ENCODE measurements at places on chromosomes 11 and 22.

DNA sequence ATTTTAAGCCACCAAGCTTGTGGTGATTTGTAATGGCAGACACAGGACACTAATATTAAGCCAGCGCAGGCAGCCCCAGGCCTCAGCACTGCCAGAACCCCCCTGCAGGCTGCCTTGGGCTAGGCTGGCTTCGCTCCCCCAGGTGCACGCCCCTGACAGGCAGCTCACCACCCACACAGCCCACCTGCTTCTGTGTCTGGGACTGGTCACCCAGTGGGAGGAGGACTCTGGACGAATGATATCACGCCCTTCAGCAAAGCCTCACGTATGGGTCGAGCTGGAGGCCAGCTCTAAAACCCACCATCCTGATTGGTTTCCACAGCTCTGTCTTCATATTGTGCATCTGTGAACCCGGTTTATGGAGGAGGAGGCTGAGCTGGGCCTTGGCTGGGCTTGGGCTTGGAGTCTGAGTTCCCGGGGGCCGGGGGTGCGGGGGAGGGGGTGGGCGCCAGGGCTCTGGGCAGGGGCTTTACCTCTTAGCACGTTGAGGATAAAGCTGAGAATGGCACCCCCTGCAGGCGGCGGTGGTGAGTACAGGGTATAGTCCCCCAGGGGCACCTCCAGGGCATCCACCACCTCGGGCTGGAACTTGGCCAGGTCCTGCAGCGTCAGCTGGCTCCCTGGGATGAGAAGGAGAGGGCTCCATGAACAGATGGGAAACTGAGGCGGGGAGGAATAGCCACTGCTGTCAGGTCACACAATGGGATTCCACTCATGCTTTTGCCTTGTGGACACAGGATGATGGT lies 13.8 kb downstream of the GGT5 start:
- peak; percentile 48 for DNase-seq

GRCh38 chr22:30183861-30184278 lies 62.7 kb downstream of the LIF start:
- no peak for DNase-seq

DNA sequence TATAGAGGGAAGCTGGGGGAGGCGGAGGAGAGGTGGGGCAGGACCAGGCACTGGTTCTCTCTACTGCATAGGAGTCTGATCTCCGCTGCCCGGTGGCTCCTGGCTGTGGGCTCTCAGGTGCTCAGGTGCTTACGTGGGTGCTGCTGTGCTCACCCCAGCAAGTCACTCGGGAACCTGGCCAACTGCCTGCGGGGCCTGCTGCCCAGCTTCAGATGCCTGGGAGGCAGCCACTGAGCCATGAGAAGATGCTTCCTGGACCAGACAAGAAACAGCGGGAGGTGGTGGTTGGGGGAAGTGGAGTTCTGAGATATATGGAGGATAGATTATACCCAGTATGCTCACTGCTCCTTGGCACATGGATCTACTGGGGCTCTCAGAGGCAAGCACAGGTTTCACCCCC lies 1303.4 kb downstream of the TBC1D22A start:
- DNase-seq = no peak

- no peak for DNase-seq
Observed at GRCh38 chr11:44764583-44764982, 37.8 kb downstream of the TSPAN18 start.

- no peak for DNase-seq
Observed at GRCh38 chr11:2825889-2826678, 59.5 kb downstream of the CDKN1C start.

- no peak for DNase-seq
Observed at GRCh38 chr11:117909611-117910382, 19.4 kb downstream of the TMPRSS13 start.

DNA sequence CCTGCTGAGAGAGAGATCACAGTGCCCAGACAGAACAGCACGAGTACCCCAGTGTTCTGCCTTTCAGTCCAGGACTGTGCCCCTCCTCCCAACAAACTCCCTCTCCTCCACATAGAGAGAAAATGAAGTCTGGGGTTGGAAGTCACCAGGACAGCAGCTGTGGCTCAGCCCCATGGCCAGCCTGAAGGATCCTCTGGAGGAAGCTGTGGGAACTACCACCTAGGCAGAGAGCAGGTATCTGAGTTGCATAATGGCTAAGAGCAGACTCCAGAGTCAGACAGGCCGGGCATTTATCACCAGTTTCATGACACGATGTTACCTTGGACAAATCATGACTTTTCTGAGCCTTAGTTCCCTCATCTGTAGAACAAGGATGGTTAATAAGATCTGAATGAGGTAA lies 61.2 kb upstream of the RRAS2 start:
- no peak for DNase-seq

DNA sequence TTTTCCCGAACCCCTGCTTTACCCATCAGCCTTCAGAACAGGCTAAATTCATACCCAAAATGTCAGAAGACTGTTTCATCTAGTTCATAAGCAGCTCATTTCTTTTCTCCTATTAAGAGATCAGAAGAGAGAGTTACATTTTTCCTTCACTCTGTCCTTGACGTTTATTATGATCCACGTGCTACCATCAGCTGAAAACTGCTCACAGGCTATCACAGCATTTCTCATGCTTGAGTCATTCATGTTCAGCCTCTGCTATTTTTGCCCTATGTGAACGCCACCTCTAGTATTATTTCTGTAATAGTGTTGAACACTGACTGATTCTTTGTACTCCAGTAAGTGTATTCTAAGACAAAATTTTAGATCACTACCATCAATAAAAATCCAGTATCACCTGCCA lies 51.9 kb downstream of the SLC1A2 start:
- DNase-seq = no peak

GRCh38 chr22:20354238-20354975 lies 34.5 kb upstream of the DGCR6L start:
- DNase-seq = no peak

DNA sequence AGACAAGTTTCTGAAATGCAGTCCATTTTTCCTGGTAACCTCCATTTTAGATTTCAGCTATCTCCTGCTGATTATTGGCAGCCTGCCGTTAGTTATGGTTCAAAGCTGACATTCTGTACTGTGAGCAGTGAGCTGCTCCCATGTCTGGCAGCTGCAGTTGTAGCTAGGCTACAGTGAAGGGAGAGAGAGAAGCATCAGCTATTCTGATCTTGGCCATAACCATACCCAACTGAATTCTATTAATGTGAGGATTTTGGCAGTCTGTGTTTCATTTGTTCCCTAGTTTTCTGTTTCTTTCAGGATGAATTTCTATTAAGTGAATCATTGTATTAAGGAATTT lies 33.4 kb downstream of the SIK2 start:
- DNase-seq = no peak

DNA sequence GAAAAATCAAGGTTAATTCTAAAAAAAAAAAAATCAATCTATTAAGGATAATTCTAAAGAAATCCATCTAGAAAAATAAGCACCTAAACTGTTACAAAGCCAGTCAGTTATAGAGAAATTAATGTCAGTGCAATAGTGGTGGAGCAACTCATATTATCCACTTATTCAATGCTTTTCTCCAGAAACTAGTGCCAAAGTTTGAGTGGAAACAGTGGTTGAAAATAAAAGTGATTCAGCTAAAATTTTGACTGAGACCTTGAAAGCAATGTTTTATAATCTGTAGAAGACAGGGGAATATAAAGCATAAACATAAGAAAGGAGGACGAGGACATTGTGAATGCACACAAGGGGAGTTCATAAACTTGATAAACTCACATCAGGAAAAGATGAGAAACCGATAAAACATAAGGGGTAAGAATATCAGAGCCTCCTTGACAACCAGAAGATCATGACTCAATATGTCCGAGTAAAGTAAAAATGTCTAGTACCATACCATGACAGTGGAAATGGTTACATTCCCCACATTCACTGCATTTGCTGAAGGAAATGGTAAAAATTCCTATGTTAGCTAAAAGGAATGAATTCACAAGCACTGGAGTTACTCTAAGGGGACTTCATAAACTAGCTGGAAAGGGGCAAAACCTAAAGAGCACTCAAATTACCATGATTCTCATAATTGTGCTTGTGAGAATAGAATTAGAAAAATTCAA lies 58.7 kb upstream of the SLC5A12 start:
- DNase-seq = no peak

GRCh38 chr11:102269927-102270326 lies 47.4 kb upstream of the BIRC3 start:
- no peak for DNase-seq

DNA sequence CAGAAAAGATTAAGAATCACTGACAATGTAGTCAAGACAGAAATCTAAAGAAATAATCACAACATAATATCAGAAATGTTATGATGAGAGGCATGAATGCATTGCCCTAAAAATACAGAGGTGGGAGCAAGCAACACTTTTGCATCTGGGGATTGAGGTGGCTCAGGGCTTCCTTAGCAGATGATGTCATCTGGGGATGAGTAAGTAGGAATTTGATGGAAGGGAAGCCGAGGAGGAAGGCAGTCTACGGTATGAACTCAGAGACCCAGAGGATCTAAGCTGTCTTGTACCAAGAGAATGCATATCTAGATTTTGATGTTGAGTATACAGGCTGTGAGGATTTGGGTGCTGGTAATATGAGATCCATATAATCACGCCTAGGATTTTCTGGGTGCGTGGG lies 193.0 kb upstream of the SNX19 start:
- no peak for DNase-seq

DNA sequence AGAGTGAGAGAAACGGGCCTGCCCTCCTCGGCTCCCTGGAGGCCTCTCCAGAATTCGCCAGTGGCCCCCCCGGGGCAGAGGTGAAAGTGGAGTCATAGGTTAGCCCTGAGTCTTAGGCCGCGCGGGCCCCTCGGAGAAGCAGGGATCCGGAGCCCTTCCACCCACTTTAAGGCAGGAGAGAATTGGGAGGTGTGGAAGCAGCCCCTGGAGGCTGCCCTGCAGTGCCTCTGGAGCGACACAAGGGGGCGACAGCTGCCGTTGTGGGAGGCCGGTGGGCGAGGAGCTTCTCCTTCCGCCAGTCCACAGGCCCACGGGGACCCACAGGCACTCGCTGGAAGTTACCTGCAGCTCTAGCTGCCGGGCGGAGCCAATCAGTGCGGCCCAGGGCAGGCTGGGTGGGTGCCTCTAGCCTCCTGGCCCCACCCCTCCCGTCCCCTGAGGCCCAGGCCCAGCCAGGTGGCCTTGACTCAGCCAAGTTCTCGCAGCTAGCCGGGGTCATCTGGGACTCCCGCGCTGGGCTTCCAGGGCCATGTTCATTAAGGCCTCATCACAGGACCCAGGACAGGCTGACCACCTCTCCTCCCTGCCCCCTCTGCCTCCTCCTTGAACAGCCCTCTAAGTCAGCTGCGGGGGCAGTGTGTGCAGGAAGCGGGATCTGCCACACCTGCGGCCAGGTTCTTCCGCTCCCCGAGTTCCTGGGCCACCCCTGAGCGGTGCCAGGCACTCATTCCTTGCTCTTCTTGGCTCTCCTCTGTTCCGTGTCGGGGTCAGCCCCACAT lies 5.0 kb downstream of the DGKZ start:
- peak; percentile 55 for DNase-seq
